GM12878 (cell line): ENCODE measurements at places on chromosomes 13 and 19. TPM values are rescaled to one million over a fixed set of nuclear protein-coding genes. Genes with fewer than 3 reads are reported as not detected.

- H3K27me3 ChIP-seq: peaks cover 3% of the 10 kb centered on the region; the same call in 1 of the 2 replicates
- DNase-seq: no peak
- no peak overlapping the region for H3K4me3 ChIP-seq
- H3K27ac ChIP-seq: no peak overlapping the region
Observed at GRCh38 chr13:76872675-76873074, 13.5 kb downstream of the KCTD12 start.

DNA sequence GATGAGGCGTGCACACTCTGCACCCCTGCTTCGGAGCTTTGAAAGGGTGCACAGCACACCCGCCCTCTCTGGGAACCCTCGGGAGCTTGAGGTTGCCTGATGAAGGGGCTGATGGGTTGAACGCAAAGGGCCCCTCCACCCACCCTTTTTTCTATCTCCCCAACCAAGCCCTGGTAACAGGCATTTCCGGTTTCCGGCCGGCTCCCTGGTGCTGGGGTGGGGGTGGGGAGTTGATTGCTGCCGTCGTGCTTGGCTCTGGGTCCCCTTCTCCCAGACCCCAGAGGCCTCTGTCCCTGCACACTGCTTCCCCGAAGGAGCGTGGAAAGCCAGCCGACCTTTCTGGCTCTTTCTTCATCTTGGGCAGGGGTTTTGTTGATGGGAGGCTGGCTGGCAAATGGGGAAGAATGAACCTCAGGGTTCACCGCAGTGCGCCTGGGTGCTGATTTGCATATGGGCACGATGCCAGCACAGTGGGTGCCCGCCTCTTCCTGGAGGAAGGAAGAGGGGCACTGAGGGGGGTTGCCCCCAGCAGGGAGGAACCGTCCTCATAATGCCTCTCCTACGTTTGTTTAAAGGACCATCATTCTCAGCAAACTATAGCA is 29.1 kb downstream of the VAV1 start:
- H3K4me1 ChIP-seq: peaks cover 25% of the 10 kb centered on the region
- DNase-seq: peak; percentile 85
- H3K4me3 ChIP-seq: peak overlapping the region; percentile 66
- H3K27ac ChIP-seq: peak overlapping the region; percentile 89
- peaks cover 3% of the 10 kb centered on the region; the same call in 1 of the 2 replicates for H3K36me3 ChIP-seq
- H3K27me3 ChIP-seq: no peaks in the 10 kb centered on the region

Gene PBX4
- total RNA-seq: 7.7 and 9.6 TPM in 2 replicates

- H3K4me1 ChIP-seq: peaks cover 76% of the 10 kb centered on the region
- peak overlapping the region; percentile 12; the same call in 1 of the 2 replicates for H3K4me3 ChIP-seq
- peak overlapping the region; percentile 62 for H3K27ac ChIP-seq
- H3K36me3 ChIP-seq: no peaks in the 10 kb centered on the region
- H3K27me3 ChIP-seq: no peaks in the 10 kb centered on the region
- no peak for DNase-seq
Observed at GRCh38 chr13:46595136-46595884, 42.3 kb downstream of the LRCH1 start.

DNA sequence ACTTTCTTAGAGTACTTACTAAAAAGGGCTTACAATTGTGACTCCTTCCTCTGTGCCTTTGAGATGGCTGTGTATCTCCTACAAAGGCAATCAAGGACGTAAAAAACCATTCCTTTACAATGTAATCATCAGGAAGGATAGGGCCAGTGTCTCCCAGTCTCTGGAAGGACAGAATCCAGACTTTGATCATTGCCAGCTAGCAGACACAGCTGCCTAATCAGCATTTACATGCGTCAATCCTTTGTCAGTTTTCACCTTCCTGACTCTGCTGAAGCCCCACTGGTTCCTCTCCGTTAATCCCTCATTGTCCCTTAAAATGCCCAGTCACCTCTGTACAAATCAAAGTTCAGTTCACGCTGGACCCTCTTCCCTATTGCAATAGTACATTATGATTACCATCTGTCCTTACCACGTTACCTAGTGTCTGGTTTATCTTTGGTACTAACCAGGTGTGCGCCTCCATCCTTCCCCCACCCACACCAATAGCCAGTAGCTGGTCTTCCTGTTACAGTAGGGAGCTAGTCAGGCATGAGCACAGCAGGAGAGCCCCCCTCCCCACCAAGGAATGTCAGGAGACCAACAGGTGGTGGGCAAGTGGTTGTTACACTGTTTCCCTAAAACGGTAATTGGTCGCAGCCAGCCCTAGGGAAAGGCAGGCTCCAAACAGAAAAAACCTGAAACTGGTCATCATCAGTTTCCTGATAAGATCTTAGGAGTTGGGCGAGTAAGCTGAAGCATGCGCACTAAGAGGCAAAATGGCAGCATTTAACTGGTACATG is 49.7 kb downstream of the TGDS start:
- no peak for DNase-seq
- H3K36me3 ChIP-seq: no peaks in the 10 kb centered on the region
- no peaks in the 10 kb centered on the region for H3K4me1 ChIP-seq
- no peak overlapping the region for H3K27ac ChIP-seq
